ENCODE measurements at places on chromosomes 5 and 9.

DNA sequence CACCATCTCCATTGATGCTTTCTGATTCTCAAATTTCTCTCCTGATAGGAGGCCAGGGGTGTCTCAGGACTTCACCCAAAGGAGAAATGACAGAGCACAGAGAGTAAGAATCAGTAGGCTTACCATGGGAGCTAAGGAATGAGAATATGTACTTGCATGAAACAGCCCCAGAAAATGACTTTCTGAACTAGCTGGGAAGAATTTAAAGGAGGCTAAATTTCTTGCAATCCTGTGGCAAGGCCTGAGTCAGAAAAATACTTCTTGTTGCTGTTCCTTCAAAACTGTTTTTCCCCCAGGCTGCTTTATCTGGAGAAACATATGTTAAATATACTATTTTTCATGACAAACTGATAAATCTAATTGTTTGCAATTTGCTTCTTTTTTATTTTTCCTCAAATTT, 53.4 kb upstream of the FBXL7 start:
- DNase-seq: no peak

DNA sequence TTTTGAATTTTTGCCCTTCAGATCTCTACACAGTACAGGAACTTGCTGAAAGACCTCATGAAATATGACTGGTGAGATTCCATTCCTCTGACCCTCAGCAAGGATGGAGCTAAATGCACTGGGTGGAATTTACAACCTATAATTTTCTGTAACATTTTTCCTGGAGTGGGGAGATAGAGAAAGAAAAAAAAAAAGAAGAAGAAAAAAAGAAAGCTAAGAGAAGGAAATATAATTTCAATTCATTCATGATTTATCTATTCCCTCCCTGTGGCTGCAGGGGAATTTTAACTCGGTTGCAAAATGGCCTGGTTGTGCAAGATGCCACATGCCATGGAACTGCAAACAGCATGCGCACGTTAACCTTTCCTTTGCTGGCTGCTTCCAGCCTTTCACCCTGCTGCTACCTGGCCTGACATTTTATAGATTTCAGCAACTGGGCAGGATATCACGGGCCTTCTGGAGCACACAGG, 155.4 kb downstream of the FSTL4 start:
- DNase-seq: no peak

- DNase-seq: no peak
These were observed 11.4 kb upstream of the ANKRD33B start for GRCh38 chr5:10552183-10553143.

DNA sequence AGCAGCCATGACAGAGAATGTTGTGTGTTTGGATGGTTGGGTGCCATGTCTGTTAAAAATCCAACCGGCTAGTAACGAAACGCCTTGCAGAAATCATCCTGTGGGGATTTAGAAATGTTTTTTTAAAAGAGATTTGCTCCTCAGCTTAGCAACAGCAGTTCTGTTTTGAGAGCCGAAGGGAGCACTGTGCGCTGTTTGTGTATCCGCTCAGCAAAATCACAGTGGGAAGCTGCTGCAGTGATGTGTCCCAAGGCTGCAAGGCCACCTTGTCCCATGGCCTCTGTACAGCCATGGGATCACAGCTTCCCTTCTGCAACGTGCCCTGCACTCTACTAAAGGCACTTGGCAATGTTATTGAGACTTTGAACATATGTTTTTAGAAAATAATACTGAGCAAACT, 40.9 kb downstream of the TRIO start:
- no peak for DNase-seq

- DNase-seq: no peak
These were observed 67.4 kb downstream of the MRPS27 start for GRCh38 chr5:72252574-72253155.

- DNase-seq: peak; percentile 22
These were observed 34.5 kb downstream of the TSTD2 start for GRCh38 chr9:97598461-97599288.

- no peak for DNase-seq
These were observed 510.1 kb upstream of the ADAMTS16 start for GRCh38 chr5:4630031-4630430.

DNA sequence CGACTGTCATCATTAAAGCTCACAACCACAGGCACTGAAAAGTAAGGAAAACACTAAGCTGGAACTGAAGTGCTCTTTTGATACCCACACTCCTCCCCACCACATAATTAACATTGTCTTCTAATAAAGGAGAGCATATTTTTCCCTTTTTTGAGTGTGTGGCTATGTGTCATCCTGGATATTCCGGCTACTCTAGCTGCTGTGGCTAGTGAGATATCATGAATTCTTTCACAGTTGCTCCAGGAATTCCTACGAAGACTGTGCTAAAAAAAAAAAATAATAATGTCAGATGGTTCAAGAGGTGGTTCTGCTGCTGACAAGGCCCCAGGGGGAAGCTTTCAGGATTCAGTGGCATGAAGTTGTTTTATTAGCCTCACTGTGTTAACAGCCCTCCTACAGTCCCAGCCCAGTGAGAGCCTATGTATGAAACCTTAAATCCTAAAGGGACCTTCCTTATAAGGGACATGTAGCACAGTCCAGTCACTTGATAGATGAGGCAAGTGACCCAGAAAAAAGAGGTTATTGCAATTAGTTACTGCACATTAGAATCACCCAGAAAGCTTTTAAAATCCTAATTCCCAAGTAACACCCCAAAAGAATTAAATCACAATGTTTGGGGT, 46.6 kb downstream of the TMEM252 start:
- DNase-seq: no peak

DNA sequence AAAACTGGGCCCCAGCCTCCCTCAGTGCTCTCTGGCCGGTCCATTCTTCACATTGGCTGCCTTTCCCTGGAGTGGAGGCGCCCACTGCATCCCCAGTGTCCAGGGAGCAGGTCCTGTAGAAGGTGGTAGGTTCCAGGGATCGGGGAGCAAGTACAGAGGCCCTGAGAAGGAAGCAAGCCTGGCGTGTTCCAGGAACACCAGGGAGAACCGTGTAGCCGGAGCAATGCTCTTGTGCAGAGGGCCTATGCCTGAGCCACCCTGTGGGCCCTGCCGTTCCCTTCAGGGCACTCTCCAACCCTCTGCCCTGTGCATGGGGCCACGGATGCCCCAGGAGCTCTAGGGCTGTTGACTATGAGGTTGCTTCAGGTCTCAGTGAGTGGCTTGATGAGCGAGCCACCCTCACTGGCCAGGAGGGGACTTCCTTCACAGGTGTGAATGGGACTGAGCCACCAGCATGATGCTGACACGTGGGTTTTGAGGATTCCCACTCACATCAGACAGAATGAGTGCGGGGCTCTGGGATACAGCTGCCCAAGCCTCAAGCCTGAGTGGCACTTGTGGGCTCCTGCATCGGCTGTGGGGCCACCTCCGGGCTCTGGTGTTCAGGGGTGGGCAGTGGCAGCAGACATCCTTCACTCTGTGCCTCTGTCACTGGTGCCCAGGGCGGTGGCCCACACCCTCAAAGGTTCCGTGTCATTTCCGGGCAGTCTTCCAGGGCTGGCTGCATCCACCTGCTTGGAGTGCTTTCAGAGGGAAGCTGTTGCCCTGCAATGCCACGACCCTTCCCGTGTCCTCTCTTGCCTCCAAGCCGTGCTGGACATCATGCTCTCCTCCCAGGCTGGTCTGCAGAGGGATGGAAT, 54.4 kb downstream of the ADAMTS2 start:
- no peak for DNase-seq

GRCh38 chr5:146040527-146040926, 64.8 kb downstream of the PLAC8L1 start:
- DNase-seq: no peak

GRCh38 chr5:150469718-150470469, 20.4 kb upstream of the RPS14 start:
- DNase-seq: no peak

- DNase-seq: no peak
These were observed 202.9 kb upstream of the MSX2 start for GRCh38 chr5:174521449-174521848.

DNA sequence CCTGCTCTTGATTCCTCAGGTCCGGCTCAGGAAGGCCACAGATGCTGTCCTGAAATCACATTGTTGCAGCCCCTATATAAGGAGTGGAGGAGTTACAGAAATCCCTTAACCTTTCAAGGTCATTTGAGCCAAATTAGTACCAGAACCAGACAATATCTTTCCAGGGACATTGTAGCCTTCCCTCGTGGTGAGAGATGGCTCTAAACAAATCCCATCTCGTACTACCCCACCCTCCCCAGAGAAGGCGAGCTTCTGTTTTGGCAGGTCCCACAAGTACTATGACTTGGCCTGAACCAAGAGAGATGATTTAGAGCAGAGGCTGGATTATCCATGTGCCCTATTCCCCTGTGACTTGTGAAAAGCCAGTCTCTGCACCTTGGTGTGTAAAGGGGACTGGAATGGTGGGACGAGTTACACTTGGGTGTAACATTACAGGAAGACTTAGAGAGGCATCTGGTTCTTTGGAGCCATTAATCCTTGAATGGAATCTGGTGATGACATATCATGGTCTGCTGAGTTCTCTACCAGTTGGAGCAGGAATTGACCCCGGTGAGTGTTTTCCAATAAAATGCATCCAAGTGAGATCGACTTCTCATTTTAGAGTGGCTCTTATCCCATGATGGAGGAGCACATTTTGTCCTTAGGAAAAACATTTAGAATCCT, at the start of gene FAM240B:
FAM240B (minus strand) TSS at position 51 of the 663 bp plus-strand sequence. CDS start 16,134 bp downstream, outside the sequence.
- DNase-seq: no peak

DNA sequence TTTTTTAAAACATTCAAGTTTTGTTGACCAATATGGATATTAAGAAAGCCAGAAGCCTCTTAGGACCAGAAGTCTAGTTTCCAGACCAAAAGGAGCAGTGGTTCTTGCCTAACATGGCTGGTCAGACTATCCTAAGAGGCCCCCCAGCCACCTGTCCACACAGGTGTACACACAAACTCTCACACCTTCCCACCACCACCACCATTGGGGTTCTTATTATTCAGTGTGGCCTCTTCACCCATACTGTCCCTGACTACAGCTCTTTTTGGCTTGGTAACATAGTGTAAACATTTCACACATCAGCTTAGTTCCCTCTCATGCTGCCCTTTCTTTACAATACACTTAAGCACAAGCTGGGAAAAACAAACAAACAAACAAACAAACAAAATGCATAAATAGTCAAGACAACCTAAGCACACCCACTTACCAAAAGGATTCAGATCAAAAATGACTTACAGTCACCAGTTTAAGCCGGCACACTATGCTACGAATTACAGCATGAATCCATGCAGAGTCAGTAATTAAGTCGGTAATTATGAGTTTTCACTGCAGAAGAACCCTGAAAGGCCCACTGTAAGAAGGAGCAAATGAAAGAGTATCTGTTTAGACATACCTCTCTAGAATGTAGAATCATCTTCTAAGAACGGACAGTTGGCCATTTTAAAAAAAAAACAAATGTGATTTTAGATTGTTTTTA, 9.5 kb downstream of the LHFPL2 start:
- DNase-seq: no peak

- no peak for DNase-seq
These were observed 835 bp downstream of the MCIDAS start for GRCh38 chr5:55226027-55226933.

GRCh38 chr5:91016954-91017700, 366.0 kb downstream of the ARRDC3 start:
- no peak for DNase-seq

GRCh38 chr9:89659891-89660685, 55.3 kb downstream of the GADD45G start:
- no peak for DNase-seq

GRCh38 chr9:6667633-6668280, 22.2 kb upstream of the GLDC start:
- DNase-seq: no peak

DNA sequence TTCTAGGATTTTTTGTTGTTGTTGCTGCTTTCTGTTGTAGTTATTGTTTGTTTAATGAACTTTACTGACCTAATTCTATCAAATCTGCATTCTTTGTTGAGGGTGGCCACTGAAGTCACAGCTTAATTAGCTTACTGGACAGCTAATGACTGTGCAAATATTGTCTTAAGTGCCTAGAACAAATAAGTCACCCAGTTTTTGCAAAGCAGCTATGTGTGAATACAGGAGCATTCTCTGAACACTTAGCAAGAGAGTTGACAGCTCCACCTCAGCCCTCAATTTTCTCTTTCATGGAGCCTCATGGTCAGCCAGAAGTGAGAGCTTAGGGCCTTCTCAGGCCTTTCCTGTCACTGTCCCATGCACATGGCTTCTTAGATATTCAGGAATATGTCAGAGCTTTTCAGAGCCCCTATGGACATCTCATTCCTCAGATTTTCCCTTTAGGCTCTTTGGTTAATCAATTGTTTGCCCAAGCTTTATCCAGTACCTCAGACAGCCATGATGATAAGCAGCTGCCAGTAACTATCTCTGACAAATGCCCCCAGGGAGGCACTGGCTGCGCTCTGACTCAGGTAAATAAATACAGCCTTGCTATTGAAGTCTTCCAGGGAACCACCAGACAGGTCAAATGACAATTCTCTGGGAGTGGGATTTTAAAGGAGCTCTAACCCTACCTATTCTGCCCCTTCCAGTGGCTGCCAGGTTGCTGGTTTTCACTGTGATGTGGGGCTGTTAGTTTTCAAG, 241.4 kb upstream of the IL12B start:
- DNase-seq: no peak

DNA sequence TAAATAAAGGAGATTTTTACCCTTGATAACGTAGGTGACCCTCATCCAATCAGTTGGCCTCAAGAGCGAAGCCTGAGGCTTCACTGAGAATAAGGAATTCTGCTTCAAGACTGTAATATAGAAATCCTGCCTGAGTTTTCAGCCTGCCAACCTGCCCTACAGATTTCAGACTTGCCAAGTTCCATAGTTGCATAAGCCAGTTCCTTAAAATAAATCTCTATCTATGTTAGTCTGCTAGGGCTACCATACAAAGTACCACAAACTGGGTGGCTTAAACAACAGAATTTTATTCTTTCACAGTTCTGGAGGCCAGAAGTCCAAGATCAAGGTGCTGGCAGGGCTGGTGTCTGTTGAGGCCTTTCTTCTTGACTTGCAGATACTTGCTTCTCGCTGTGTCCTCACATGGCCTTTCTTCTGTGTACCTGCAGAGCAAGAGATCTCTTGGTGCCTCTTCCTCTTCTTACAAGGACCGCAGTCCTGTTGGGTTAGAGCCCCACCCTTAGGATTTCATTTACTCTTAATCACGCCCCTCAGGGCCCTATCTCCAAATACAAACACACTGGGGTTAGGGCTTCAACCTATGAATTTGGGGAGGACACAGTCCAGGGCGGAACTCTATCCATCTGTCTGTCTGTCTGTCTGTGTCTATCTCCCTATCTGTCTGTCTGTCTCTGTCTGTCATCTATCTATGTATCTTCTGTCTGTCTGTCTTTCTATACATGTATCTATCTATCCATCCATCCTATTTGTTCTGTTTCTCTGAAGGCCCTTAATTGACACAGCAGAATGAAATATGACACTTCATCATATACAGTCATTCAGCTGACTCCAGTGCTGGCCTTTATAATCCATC, 17.0 kb upstream of the CMBL start:
- DNase-seq: no peak

GRCh38 chr9:110142253-110142652, 65.7 kb downstream of the C9orf152 start:
- DNase-seq: no peak

Measured in activated CD8-positive, alpha-beta memory T cell treated with anti-CD3 and anti-CD28 coated beads for 1 hour (primary cell).